Right cardiac atrium (tissue), 5 donors: ENCODE measurements at places on chromosomes 7 and 10. TPM values are rescaled to one million over a fixed set of nuclear protein-coding genes. Genes with fewer than 3 reads are reported as not detected.

The GIMAP4 gene
- 44.8 TPM for total RNA-seq

GRCh38 chr10:70350501-70350900, 31.9 kb downstream of the LRRC20 start:
- DNase-seq, result no peak

DNA sequence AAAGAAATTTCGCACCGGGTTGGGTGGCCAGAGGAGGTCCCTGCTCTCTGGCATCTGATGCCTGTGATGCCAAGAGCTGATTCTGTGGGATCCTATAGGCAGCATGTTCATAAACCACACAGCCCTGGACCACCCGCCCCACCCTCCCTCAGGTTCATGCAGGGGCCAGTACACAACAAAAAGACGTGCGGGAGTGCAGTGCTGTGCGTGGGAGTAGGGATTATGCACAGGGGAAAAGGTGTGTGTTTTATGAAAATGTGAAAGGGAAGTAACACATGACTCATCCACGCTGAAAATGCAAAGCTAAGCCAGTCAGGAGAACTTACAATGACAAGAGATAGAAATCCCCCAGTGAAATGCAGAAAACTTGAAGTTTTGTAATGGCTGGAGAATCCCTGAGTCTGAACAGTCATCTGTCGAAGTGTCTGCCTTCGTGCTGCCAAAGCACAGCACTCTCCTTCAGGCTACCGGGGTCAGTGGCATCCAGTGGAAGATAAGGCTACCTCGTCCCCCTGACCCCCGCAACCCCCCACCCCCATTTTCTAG, 1.1 kb downstream of the KIAA1217 start:
- no peak for DNase-seq

GRCh38 chr7:78326876-78327275, 528.3 kb downstream of the PHTF2 start:
- peak; percentile 61 for DNase-seq

The ASB15 gene
- 25.2 TPM for total RNA-seq

GRCh38 chr7:81114633-81115032, 195.8 kb upstream of the SEMA3C start:
- no peak for DNase-seq

GRCh38 chr7:139714163-139714901, 63.5 kb downstream of the HIPK2 start:
- peak; percentile 78 for DNase-seq

The POP7 gene
- 25.7 TPM for total RNA-seq

The SPDYE18 gene
- 0.60 TPM for total RNA-seq

- no peak for DNase-seq
Observed at GRCh38 chr7:130009848-130010688, 41.1 kb downstream of the ZC3HC1 start.

The CDK14 gene
- total RNA-seq, result 93.1 TPM
